ENCODE measurements at places on chromosomes 4 and X. TPM values are rescaled to one million over a fixed set of nuclear protein-coding genes. Genes with fewer than 3 reads are reported as not detected.

Gene TMEM31
- polyA plus RNA-seq, result 1.4 TPM

Gene OTUD6A
- polyA plus RNA-seq, result not detected

Gene ANTXR2
- 68.5 TPM for polyA plus RNA-seq

Gene INPP4B
- polyA plus RNA-seq, result 8.4 TPM

Gene VCX3A
- polyA plus RNA-seq, result not detected

Gene CXorf49
- not detected for polyA plus RNA-seq

Gene DCAF8L2
- not detected for polyA plus RNA-seq

Measured in renal pelvis (tissue), 12 donors.